ENCODE measurements at places on chromosomes 5 and 9.

GRCh38 chr9:24293386-24293785 lies 252.3 kb downstream of the IZUMO3 start:
- no peak for DNase-seq

- no peak for DNase-seq
These were observed 28.7 kb upstream of the DAP start for GRCh38 chr5:10789726-10790125.

GRCh38 chr9:93235300-93235960 lies 51.5 kb downstream of the WNK2 start:
- DNase-seq: no peak

DNA sequence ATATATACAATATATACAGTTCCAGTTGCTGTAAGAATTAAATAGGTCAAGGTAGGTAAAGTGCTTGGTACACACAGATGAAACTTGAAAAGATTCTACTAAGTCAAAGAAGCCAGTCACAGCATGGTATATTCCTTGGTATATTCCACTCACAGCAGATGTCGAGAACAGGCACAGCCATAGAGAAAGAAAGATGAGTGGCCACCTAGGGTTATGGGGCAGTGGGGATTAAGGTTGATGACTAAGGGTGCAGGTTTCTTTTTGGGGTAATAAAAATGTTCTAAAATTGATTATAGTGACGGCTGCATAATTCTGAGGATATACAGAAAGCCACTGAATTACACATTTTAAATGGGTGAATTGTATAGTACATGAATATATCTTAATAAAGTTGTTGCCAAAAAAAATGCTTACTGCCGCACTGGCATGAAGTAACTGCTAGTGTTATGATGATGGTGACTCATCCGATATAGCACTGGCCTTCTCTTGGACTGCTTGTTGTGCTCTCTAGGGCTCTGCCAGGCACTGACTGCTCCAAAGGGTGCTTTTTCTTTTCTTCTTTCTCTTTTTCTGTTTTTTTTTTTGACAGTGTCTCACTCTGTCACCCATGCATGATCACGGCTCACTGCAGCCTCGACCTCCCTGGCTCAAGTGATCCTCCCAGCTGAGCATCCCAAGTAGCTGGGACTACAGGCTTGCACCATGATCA lies 23.5 kb downstream of the TBC1D2 start:
- DNase-seq: peak; percentile 46

DNA sequence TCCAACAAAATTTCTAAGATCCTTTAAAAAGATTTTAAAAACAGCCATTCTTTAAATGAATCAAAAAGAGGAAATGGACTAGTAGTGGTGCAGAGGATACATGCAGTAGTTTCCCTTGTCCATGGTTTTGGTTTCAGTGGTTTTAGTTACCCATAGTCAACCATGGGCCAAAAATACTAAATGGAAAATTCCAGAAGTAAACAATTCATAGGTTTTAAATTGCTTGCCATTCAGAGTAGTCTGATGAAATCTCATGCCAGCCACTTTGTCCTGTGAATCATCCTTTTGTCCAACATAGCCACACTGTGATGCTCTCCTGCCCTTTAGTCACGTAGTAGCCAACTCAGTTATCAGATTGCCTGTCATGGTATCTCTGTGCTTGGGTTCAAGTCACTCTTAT lies 286.1 kb downstream of the ANXA1 start:
- DNase-seq: no peak

DNA sequence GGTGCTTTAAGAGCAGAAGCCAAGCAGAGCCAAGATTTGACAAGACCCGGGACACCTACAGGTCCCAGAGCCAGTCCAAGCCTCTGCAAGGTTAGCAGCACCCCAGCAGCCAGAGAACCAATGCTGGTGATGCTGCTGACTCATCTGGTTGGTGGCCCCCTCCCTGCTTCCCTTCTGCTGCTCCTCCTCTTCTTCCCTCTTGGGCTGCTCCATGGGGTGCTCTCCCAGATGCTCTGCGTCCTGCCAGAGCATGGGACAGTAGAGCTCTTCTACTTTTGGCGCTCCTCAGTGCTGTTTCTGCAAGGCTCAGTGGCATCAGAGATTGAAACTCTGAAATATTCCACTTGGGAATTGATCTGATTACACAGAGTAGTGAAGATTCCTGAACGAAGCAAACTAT lies 76.1 kb upstream of the SAP30L start:
- no peak for DNase-seq

GRCh38 chr5:81209869-81210493 lies 23.1 kb upstream of the CKMT2 start:
- no peak for DNase-seq

DNA sequence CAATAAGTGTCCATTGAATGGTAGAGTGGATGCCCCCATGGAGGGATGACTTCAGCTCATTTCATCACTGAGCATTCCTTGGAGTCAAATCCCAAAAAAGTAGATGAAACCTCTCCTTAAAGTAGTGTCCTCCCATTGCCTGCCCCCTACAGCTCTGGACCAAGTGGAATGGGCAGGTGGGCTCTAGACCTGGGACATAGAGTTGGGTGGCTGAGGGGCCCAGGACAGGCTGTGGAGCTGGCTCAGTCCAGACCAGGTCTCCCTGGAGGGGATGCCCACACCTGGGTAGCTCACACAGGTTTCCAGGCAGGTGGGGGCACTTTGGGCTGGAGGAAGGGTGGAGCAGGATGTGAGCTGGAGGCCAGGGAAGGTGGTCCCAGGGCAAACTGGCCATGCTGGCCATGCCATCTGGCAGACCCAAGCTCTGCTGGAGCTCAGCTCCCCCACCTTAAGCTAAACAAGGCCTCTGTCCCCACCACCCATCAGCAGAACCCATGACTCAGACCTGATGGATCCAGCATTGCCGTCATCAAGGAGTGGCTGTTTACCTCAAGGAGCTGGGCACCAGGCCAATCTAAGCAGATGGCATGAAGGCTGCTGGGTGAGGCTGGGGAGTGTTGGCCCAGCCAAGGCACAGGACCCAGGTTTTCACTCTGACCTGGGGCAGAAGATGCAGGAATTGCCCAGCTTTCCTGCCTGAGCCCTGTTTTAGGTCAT lies 6.2 kb upstream of the SPINK4 start:
- DNase-seq: peak; percentile 49

DNA sequence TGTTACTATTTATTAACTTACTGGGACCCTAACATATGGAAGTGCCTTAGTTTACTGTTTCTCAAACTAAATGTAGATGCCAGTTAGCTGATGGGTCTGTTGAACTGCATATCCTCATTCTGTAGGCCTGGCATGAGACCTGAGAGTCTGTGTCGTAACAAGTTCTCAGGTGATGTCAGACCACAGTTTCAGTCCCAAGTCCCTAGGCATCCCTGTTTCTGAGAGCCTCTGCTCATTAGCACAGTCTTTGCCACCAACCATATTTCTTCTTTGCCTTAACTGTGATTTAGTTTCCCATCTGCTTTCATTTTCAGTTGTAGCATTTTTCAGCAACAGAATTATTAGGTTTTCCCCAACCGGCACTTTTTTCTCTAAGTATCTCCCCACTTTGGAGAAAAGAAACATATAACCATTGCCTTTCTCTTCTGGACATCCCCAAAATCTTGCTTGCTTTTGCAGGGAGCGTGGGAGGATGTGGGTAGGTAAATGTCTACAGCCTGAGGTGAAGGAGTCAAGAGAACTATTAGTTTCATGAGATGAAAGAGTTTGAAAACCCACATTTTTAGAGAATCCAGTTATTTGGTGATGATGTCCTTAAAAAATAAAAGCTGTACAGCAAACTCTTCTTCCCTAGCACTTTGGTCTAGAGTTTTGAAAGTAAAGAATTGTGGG lies 74.6 kb downstream of the NUDT12 start:
- no peak for DNase-seq

DNA sequence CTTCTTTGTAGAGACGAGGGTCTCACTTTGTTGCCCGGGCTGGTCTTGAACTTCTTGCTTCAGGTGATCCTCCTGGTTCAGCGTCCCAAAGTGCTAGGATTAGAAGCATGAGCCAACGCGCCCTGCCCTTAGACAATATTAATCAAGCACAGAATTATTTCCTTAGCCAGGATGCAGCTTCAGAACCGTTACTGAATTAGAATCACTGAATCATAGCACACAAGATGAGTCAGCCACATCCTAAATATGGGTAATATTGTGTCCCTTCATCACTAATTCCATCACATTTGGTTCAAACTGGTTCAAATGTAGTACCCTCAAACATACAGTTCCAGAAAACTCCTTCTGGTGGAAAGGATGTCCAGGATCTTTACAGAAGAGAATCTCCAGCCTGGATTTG lies 82.7 kb downstream of the BNC2 start:
- DNase-seq: no peak

- DNase-seq: no peak
These were observed 488.5 kb downstream of the CTNND2 start for GRCh38 chr5:11415751-11416150.

- no peak for DNase-seq
These were observed 39.4 kb downstream of the RNF44 start for GRCh38 chr5:176497852-176498251.

- no peak for DNase-seq
These were observed 5.8 kb downstream of the HMGCR start for GRCh38 chr5:75342836-75343235.

- no peak for DNase-seq
These were observed 3.6 kb upstream of the RASGEF1C start for GRCh38 chr5:180212363-180213255.

GRCh38 chr9:133257465-133257956 lies 17.5 kb downstream of the ABO start:
- no peak for DNase-seq

DNA sequence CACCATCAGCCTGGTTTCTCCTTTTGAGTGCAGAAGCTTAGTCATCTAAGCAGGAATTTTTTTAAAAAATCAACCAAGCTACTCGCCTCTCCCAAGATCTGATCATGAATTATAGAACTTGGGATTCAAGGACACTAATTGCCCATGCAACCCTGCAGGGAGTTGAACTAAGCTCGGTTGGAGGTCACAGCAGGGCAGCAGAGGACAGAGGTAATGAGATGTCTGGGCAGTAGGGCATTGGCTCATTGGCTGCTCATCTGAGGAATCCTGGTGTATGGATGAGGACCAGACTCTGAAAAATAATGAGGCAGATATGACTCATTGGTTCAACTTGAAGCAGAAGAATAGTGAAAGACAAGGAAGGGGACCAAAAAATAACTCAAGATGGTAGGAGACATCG lies 111.8 kb upstream of the TLE1 start:
- DNase-seq: no peak

DNA sequence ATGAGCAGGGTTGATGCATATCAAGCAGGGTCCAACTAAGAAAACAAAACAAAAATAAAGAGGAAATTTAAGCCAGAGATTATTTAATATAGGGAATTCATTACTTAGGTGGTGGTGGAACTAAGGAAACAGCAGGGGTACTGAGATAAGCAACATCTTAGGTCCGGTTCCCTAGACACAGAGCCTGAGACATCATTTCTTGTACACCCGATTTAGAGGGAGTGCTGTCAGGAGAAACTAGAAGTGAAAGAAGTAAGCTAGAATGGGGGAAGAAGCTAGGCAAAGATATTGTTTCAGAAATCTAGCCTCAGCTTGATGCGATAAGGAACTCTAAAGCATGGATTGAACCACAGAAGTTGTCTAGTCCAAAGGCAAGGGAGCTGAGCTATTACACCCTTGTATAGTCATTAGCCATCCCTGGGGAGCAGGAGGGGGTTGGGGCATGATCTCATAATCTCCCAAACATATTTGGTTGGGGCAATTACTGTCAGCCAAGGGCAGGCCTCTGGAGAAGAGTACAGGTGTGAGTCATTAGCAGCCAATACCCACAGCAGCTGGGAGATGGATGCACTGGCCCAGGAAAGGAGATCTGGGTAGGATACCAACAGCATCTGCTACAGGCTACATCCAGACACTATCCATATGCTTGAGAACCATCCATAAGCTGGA lies 194.5 kb downstream of the ARL15 start:
- no peak for DNase-seq

GRCh38 chr5:154196955-154197652 lies 6.6 kb downstream of the GALNT10 start:
- no peak for DNase-seq

- no peak for DNase-seq
These were observed 46.8 kb downstream of the NIPSNAP3B start for GRCh38 chr9:104810421-104811339.

DNA sequence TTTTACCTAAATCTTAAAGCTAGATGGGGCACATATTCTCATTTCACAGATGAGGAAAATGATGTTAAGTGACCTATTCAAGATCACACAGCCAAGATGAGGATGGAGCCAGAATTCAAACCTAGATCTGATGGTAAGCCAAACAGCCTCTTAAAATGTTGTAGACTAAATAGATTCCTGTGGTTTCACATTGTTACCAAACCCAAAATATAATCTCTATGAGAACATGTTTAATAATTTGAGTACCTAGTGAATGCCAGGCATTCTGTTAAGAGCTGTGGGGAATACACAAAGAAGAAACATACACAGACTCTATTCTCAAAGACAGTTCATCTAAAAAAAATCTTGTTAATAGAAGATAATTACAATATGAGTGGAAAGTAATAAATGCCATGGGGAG lies 25.2 kb downstream of the HOMER1 start:
- DNase-seq: no peak

DNA sequence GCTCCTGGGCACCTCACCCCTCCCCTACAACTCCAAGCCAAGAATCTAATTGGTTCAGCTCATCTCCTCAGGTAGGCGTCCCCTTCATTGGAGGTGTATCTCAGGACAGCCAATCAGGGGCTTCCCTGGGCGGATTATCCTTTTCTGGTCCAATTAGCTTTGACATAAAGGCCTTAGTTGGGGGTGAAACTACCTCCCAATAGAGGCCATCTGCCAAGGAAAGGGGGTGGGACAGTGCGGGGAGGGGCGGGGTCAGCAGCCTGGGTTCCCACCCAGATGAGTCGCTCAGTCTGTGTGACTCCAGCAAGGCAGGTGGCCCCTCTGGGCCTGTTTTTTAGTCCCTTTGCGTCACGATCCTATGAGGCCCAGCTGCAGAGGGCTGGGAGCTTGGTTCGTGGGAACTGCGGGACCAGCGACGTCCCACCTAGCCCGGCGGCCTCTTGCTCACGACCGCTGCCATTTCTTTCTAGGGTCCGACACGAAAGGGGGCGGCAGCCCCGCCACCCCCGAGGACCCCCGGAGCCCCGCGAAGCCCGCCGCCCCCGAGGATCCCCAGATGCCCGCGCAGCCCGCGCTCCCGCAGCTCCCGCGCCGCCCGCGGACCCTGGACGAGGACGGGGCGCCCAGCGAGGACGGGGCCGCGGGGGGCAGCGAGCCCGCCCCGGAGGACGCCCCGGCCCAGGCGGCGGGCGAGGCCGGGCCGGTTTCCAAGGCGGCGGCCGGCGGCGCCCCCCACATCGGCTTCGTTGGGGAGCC lies 8.9 kb downstream of the PRRT1B start:
- no peak for DNase-seq

GRCh38 chr5:60538426-60538825 lies 161.5 kb downstream of the DEPDC1B start:
- no peak for DNase-seq

Data from fibroblast of skin of left quadriceps (primary cell).